ENCODE measurements at places on chromosomes 2 and 18.

DNA sequence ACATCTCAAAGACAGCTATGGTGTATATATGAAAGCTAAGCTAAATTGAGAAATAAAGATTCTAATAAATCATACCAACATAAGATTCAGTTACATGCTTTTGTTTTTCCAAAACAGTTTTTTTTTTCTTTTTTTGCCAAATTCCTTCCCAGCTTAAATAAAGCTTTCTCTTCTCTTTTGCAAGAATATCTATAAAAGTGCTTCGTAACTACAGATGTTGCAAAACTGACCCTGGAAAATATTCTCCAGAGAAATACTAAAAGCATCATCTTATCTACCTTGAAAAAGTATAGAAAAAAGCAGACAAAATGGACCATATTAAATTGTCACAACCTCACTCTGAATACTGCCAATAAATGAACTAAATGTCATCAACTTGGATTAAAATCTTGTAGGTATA is 38.7 kb downstream of the FANCL start:
- DNase-seq = no peak

DNA sequence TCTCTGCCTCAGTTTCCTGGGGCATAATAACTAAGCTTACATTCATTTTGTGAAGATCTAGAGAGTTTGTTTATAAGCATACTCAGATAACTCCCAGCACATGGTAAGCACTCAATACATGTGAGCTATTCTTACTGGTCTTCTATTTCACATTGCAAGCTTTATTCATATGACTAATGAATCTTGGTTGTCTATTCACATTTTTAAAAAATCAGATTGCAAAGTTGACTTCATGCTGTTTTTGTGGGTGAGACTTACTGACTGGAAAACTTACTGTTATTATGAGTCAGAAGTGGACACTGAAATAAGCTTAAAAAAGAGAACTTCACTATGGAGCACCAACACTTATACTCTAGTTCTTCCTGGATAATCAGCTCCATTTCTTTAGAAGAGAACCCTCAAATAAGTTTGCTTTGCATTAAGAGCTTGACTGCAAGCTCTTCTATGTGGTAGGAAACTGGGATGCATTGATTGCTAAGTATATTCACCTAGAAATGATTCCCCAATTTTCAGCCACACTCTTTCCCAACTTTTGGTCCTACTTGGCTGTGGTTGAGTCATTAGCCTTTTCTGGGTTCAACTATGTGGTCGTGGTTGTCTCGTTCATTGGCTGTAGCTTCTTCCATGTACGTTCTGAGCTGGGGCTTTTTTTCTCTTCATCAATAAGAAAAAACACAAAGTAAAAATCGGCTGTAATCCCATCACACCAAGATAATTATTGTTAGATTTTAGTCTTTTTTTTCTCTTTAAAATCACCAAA is 29.5 kb upstream of the RBMS1 start:
- DNase-seq = no peak

DNA sequence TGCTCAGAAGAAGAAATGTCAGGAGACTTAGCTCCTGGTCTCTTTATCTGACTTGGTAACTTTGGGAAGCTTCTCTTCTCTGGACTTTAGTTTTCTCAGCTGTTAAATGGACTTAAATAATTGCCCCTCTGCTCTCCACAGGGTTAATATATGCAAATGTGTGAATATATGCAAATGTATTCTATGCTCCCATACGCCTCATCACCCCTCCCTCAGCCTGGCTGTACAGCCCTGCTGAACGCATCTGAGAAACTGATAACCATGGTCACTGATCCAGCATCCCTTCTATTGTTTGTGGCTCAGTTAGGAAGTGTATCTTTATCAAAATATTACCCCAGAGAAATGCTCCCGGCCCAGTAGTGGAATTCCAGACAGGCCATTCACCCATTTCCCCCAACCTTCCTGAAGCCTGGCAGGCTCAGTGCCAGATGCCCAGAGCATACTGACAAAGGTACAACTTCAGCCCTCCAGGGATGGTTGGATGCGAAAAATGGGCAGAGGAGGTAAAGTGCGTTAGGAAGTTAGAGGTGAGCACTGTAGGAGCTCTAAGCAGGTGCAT is 103.4 kb downstream of the DYSF start:
- no peak for DNase-seq

GRCh38 chr2:118845005-118845521 is 2.4 kb downstream of the EN1 start:
- no peak for DNase-seq

DNA sequence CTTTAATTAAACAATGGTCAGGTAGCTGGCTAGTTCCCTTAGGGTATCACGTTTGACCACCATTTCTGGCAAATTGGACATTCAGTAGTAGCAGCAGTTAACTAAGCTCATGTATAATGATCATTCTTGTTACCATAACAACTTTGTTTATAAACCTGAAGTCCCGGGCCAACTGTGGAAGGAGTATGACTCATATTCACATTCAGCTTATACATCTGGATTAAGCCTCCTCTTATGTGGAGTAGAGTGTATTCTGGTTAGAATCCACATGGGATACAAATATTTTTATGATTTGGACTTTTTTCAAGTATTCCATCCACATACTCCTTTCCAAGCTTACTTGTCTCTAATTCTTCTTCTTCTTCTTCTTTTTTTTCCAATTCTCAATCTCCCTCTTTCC is 70.3 kb upstream of the ZSWIM2 start:
- no peak for DNase-seq

DNA sequence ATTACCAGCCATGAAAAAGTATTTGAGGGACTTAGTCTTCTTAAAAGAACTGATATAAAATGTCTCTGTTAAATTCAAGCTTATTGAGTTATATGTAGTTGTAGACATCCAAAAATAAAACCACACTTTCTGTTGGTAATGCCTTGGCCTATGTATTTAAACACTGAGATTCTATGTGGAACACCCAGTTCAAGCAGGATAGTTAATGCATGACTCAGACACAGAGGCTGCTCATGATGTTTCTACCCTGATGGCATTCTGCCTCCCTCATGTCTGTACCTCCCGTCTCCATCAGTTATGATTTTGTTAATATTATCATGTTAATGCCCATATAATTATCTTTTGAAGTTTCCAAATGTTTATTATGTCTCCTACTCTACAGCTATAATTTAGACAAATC is 164.5 kb downstream of the XIRP2 start:
- no peak for DNase-seq

- DNase-seq = no peak
These were observed 30.1 kb downstream of the FEZ2 start for GRCh38 chr2:36567711-36568408.

GRCh38 chr2:26668856-26669750 is 23.4 kb upstream of the KCNK3 start:
- DNase-seq = no peak

GRCh38 chr2:196077821-196078220 is 9.2 kb upstream of the DNAH7 start:
- DNase-seq = no peak

DNA sequence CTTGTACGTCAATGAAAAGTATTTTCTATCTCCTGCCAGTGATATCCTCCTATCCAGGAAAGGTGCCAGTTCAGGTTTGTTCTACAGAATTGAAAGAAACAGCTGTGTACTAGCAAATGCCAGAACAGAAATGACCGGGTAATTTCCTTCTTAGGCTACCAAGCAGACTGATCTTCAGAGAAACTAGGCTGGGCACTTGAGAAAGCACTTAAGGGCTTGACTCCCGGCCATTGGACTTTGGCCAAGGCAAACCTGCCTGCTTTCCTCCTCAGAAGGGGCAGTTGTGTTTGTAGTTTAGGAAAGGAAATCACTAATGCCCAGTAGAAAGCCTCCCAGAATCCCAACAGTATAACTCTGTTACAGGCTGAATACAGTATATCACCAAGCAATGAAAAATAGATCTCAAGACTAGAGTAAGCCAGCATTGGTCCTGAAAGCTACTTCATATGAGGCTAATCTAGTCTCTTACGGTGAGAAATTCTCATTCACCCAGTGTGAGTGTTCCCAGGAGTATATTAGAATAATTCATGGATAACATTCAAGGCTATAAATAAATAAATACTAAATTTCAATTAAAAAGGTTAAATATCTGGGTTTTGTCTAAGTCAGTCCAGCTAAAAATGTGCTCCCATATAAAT is 43.0 kb upstream of the COL5A2 start:
- DNase-seq = no peak

GRCh38 chr2:144249035-144249637 is 270.8 kb downstream of the ZEB2 start:
- no peak for DNase-seq

DNA sequence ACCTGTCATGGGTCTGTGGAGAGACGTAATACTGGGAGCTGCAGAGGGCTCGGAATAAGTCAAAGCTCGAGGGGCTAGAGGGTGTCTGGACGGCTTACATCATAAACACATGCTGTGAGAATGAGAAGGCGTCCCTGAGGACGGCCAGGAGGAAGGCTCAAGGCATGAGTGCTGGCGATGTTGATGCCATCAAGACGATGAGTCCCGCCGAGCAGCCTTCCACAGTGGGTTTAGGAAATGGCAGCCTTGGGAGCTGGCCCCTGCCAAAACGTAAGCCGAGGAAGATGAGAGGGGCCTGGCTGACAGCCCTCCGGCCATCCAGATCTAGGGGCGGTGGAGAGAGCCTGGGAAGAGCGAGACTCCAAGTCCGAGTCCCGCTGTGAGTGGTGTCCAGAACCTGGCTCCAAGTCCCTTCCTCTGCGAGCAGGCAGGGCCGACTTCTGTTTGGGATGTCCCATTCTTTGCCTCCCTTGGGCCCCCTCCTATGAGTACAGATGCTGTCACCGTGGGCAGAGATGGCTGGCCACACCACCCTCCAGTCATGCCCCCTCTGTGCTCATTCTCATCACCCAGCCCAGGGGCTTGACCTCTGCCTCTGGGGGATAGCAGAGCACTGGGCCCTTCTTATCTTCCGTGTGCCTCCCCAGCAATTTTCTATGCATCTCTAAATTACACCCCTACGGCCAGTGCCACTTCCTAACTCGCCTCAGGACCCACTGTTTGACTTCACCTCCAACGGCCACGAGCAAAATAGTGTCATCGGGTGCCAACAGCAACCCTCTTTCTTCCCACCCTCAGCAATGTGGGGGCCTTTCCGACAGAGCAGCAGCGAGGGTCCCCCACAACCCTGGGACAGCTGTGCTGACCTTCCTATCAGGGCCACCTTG is 175.7 kb downstream of the FAM210A start:
- no peak for DNase-seq

GRCh38 chr18:79470547-79470946 is 74.8 kb downstream of the NFATC1 start:
- no peak for DNase-seq

- no peak for DNase-seq
These were observed 82.7 kb downstream of the MALT1 start for GRCh38 chr18:58753976-58754375.

DNA sequence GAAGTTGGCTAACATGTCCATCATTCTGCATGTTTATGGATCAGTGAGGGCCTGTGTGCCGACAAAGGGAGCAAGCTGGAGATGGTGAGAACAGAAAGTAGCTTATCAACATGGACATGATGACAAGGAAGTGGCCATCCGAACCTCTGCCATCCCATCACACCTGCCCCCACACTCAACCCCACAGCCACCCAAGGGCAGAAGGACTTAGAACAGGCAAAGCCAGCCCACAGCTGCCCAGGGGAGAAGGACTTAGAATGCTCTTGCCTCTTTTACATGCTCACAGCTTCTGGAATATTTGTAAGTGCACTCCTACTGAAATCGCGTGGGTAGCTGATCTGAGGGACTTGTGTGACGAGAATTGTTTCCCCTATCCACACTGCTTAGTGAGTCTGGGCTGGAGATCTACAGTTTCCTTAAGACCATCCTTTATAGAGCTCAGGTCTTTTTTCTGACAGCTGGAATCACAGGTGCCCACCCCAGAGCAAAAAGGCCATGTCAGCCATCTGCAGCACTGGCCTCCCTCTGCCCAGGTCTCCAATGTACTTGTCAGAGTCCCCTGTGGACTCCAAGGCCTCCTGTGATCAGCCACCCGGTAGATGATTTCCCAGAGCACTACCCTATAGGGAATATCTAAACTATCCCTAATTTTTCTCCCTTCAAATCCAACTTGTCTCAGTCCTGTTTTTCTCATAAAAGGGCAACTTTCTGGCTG is 154.1 kb downstream of the SMAD7 start:
- DNase-seq = no peak

DNA sequence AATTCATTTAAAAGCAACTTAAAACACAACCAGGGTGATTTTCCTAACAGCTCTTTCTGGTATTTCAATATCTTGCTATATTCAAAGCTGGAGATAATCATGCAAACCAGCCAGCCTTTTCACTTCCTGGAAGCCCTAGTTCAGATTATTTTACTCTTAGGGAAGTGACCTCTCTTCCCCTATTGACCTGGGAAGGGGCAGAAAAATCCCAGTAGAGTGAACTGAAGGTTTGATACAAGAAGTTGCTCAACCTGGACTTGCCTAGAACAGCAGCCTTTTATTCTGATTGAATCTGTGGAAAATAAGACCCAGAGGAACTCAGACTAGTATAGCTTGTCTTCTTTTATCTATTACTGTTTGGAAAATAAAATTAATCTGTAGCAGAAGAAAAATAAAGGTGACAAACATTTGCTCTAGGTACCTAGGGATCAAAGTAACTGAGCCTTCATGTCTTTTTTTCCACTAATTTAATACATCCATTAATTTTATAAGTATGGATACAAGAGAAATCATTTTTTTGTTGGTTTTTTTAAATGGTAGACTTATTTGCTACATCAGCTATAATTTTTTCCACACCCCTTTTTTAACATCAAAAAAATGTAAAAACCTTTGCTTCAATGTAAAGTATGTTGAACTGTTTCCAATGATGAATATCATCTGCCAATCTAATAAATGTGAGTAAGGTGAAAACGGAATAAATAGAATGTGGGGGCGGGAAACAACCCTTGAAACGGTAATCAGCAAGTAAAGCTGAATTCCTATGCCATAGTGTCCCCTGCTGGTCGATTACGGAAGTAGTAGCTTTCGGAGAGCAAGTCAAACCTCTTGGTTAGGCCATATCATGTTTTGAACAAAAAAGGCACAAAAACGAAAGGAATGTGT is 629.9 kb downstream of the NRXN1 start:
- DNase-seq = no peak

- no peak for DNase-seq
These were observed 58.9 kb downstream of the TRAPPC8 start for GRCh38 chr18:31884020-31884419.

GRCh38 chr18:43563780-43564179 is 286.5 kb upstream of the SYT4 start:
- DNase-seq = no peak

GRCh38 chr2:119914266-119914665 is 98.6 kb upstream of the EPB41L5 start:
- no peak for DNase-seq

- DNase-seq = no peak
These were observed 37.8 kb upstream of the CREB1 start for GRCh38 chr2:207491956-207492355.

DNA sequence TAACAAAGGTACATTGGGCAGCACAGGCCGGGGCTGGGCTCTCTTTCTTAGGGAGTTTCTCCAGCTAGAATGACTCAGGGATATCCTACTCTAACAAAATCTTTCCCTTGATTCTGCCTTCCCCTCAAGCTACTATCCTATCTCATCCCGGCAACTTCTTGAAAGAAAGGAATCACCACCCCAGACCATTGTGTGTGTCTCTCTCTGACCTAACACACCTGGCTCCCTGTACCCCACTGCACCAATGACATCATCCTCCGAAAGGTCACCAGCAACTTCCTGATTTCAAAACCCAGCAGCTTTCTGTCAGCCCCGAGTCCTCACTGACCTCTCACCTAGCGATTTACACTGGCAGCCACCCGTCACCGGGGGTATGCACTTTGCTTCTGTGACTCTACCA is 72.1 kb upstream of the MAP4K4 start:
- no peak for DNase-seq

GRCh38 chr2:20173064-20173463 is 51.9 kb downstream of the SDC1 start:
- DNase-seq = no peak

GRCh38 chr2:53901192-53901591 is 41.4 kb upstream of the GPR75 start:
- DNase-seq = no peak

Data from activated T-helper 1 cell treated with anti-CD3 and anti-CD28 coated beads, Interleukin-2, amount 50 U/mL, for 16 hours (primary cell).